Activated T-helper 17 cell treated with anti-CD3 and anti-CD28 coated beads, Interleukin-2, amount 50 U/mL, for 72 hours (primary cell): ENCODE measurements at places on chromosomes 7 and 10. TPM values are rescaled to one million over a fixed set of nuclear protein-coding genes. Genes with fewer than 3 reads are reported as not detected.

GRM3 gene
- total RNA-seq, result not detected

CLIP2 gene
- 0.93 TPM for total RNA-seq

CYP2E1 gene
- 5.4 TPM for total RNA-seq

SYNPO2L gene
- not detected for total RNA-seq

AKR1B1 gene
- total RNA-seq, result 54.1 TPM

KLF14 gene
- not detected for total RNA-seq

MMP21 gene
- total RNA-seq, result not detected

HDAC9 gene
- 1.4 TPM for total RNA-seq

SEMA3A gene
- total RNA-seq, result not detected

ZNF736 gene
- total RNA-seq, result 23.7 TPM
